GM12891 (cell line): ENCODE measurements at places on chromosomes 1 and 21.

GRCh38 chr1:53367503-53368313 is 39.8 kb upstream of the LRP8 start:
- peak; percentile 90 for DNase-seq

- DNase-seq, result no peak
Measured at GRCh38 chr1:22618056-22618455, 18.4 kb upstream of the C1QA start.

DNA sequence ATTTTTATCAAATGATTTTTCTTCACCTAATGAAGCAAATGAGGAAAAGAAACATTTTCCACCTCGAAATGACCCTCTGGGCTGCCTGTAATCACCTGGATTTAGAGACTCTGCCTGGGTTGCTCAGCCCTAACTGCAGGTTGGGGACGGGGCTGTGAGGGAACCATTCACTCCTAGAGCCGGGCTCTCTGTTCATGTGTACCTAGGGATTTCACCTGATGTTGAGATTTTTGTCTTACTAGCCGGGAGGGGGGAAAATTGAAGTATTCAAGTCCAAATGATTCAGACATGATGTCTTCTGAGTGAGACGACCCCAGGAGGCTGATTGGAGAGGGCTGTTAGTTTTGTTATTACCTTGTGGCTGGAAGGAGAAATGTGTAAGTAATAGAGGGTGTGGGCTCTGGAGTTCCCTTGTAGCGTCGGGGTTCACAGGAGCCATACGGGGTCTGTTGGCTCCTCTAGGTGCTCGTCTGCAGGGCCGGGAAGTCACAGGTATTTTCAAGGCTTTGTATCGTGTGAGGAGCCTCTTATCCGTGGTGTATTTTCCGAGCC is 42.3 kb upstream of the PWP2 start:
- DNase-seq, result no peak

GRCh38 chr1:202628646-202629215 is 81.5 kb downstream of the SYT2 start:
- DNase-seq, result no peak

- DNase-seq, result no peak
Measured at GRCh38 chr1:198809247-198809646, 170.4 kb downstream of the PTPRC start.

DNA sequence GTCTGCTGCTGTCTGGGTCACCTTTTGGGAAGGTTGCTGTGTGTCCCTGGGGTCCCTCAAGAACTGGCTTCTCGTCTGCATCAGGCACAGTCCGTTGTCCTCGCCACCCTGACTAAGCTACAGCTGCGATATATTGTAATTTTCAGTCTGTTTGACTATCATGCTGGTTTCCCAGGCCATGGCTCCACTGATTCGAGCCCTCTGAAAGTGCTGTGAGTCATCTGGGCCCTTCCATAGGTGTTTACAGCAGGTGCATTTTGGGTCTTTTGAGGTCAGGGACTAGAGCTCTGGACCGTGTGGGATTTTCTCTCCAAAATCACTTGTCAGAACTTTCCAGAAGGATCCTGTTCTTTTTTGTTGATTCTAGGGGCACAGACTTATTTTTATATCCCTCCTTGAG is 52.8 kb downstream of the SPSB1 start:
- DNase-seq, result no peak

DNA sequence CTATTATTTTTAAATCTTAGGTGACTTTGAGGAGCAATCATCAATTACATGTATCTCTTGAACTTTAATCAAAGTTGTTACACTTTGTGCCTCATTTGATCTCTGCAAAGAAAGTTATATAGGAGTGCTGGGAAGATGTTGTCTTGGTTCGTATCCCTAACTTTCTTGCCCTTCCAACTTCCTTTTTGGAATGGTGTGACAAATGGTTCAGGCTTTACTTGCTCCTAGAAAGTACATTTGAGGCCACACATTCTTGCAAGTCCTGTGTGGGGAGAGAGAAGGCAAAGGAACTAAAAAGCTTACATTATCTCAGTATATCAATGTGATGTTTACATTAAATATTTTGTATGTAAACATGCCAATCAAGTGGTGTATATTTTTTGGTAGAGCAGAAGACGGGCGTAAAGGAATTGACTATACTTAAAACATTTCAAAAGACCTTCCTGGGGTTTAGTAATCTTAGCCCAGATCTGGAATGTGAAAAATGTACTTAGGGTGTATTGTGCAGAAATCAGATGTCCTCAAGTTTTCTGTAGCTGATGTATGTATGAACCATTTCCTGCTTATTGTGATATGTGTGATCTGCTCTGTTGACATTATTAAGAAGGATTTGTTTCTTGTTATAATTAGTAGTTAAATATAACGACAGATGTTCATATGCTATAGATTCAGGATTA is 59.2 kb downstream of the USP25 start:
- DNase-seq, result no peak

DNA sequence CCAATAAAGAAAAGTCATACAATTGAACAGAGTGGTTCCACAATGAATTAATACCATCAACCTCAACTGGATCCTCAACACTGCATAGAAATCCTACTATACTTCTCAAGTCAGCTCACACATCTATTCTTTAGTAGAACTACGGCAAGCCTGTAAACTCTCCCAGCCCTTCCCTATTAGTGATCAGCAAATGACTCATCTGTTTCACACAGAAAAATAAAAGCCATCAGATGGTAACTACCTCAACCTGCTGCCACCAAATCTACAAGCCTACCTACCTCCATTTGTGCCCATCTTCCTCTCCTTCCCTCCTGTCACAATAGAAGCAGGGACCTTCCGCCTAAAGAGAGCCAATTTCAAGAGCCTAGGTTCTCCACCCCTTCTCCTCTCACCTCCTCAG is 63.6 kb downstream of the DMAP1 start:
- no peak for DNase-seq

DNA sequence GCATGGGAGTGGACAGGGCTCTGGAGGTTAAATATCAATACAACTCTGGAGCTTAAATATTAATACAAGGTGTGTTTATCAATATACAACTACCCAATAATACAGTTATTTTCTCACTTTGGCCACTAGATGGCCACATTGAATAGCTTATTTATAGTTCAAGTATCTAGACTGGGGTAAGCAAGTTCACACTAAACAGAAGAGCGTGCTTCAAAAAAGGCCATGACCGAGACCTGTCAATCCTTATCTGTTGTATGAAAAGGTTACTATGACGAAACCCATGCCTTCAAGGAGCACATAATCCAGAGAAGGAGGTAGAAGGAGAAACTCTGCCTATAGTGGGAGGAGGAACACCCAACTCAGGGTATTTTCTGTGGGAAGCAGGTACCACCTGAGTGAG is 29.1 kb downstream of the CHML start:
- DNase-seq, result peak; percentile 10
